ENCODE measurements at places on chromosomes 13 and 19.

DNA sequence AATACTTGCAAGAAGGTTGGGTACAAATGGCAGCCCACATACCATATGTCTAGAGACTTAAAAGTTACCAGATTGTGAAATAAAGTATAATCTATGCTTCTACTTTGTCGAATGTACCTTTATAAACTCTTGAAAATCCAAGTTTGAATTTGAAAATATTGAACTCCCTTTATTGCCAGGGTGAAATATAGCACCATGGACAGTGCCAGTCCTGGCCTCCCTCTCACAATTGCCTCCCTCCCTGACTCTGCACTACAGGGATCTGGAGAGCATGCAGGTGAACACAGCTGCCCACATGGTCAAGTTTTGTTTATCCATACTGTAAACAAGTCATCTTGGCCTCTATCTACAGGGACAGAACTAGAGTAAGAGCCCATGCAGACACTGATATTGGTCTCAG lies 394.1 kb upstream of the SLITRK6 start:
- no peak for DNase-seq

DNA sequence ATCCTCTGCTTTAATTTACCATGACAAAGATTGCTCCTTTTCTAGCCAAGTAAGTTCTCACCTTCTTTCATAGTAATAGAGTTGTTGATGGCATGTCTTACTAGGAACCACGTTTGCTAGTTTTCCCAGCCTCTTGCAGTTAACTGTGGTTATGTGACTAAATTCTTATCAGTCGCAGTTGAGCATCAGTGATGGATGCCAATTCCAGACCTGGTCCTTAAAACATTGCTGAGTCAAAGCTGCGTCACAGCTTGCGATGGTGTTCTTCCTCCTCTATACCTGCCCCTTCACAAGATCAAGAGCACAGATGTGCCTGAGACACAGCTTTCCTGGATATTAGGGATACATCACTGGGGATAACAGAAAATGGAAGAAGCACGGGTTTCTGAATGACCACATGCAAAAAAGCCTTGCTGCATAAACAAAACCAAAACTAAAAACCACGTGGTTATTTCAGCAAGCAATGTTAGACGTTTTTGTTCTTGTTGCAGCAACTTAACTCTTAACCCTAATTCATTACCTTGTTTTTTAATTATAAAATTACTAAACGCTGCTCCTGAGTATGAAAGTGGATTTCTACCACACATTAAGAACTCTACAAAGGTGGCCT lies 97.6 kb upstream of the DACH1 start:
- DNase-seq = no peak

GRCh38 chr19:51365965-51366388 lies at the start of gene ETFB:
Gene ETFB, minus strand, starts transcription at chr19:51366388. Its CDS starts 62 bp downstream, at chr19:51366326.
- DNase-seq = no peak

GRCh38 chr13:45508776-45509175 lies 44.0 kb downstream of the COG3 start:
- DNase-seq = no peak

DNA sequence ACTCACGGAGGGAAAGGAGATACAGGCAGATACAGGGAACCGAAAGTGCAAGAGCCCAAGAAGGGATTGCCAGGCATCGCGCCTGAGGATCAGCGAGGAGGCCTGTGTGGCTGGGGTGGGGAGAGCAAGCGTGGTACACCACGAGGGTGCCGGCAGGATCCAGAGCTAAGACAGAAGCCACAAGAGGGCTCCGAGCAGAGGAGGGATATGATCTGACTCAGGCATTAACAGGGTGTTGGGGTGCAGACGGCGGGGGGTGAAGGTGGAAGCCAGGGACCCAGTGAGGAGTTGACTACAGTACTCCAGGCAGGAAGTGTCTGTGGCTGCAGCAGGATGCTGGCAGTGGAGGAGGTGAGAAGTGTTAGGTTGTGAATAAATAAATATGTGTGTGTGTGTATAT lies 5.4 kb upstream of the PPP1R37 start:
- DNase-seq = peak; percentile 54

- no peak for DNase-seq
Measured at GRCh38 chr19:3138268-3138667, 2.4 kb downstream of the GNA15 start.

- no peak for DNase-seq
Measured at GRCh38 chr13:69948016-69948415, 159.6 kb upstream of the ATXN8OS start.

DNA sequence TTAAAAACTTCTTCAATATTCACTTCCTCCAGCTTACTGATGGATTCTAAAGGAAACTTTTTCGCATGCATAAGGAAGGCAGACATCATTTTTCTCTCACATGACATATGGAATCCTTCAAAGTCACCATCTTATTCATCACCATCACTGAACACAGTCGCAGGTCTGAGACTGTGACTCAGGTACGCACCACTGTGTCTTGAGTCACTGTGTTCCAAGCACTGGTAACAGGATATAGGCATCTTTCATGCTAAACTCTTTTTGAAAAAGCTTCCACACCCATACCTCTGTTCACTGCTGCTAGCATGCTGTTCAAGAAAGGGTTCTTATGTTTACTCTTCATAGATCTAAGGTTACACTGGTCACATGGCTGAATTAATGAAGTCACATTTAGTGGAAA lies 67.0 kb upstream of the SIAH3 start:
- no peak for DNase-seq

DNA sequence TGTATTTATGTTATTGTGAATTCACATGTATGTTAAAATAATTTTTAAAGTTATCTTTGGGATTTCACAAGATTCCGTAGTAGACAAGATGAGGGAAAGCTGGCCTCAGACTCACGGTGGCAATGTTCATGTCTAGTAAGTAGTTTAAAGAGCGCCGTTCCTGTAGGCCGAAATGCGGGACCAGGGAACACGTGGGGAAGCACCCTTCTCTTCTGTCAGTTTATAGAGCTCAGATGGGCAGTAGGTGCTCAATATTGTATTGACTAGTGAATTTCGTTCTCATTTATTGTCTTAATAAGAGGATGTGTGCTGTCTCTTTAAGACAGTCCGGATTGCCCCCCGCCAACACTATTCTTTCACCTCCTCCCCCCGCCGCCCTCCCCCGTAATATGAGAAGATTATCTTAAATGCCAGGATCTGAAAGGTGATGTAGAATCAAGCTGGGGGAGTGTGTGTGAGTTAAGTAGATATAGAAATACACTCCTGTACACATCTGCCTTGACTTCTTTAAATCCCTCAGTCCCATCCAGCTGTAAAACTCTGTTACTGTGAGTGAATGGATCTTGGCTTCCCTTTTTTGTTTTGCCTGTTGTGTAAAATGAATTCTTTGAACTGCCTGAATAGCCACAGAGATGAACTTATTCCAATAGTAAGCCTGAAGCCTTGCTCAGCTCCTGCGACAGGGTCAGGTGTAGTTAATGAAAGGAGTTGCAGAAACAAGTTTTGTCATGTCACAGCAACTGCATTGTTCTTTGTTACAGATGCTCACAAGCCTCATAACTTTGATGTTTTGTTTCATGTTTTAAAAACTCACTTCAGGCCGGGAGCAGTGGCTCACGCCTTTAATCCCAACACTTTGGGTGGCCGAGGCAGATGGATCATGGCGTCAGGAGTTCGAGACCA lies 1.3 kb downstream of the LAMP1 start:
- no peak for DNase-seq

DNA sequence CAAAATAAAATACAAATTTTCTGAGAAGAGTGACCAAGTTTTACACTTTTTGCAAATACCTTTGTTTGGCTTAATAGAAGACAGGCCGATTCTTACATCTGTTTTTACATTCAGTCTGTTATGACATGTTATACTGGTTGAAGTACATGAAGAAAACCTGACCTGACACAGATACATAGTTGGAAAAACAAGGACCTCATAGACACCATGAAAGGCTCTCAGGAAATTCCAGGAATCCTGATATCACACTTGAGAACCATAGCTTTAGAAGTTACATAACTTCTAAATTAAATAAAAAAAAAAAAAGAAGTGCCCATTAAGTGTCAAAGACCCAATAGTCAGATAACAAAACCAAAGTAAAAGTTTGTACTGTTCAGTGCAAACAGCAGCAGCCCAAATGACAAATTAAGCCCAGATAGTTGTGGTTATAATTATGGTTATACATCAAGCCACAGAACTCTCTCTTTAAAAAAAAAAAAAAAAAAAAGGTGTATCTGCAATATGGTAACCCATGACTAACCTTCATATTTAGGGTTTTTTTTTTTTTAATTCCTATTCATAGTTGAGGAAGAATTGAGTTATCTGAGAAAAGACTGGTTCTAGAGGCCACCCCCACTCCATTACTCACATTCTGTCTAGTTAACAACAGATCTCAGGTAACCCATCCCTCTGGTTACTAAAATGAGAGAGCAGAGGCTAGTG lies 19.8 kb downstream of the RBM26 start:
- DNase-seq = no peak

DNA sequence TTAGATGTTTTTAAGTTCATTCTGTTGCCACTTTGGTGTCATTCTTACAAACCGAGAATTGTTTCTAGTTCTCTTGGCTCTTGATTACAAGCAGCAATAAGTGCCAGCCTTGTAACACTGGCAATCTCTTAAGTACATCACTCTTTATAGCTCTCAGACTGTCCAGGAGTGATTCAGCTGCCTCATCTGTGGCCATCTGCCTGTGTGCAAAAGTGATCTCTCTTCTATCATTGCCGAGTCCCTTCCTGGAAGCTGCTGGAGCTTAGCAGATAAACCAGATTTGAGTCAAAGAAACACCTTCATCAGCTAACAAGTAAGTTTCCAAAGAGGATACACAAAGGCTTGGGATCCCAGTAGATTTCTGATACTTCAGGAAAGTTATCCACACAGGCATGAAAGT lies 23.2 kb downstream of the STOML3 start:
- DNase-seq = no peak

GRCh38 chr13:35514801-35515502 lies 38.5 kb upstream of the MAB21L1 start:
- DNase-seq = no peak

DNA sequence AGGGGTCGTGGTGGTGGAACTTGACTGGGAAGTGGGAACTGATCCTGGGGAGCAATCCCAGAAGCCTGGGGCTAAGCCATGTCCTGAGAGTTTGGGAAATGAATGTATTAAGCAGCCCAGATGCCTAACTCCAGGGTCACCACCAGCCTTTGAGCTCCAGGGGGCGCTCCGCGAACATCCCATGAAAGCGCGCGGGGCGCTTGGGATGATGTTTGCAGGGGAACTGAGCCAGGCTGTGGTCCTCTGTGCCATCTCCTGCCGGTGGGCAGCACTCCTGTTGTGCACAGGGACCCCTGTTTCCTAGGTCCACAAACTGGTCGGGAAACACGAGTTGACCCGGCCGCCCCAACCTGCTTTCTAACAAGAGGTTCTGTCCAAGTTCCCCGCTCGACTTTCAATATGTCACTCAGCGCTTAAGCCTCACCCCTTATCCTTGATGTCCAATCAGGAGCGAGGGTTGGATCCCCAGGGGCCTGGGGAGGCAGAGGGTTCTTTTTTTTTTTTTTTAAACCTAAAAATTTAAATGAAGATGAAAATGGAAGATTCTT lies 14.4 kb downstream of the LEUTX start:
- peak; percentile 33 for DNase-seq

GRCh38 chr13:92473765-92474475 lies 752.7 kb upstream of the GPC6 start:
- no peak for DNase-seq

GRCh38 chr13:38970380-38971051 lies 20.1 kb downstream of the STOML3 start:
- DNase-seq = no peak

GRCh38 chr19:3178377-3178972 lies at the start of gene S1PR4:
Gene S1PR4, plus strand, starts transcription at chr19:3178769. Its CDS starts 24 bp downstream, at chr19:3178793.
- peak; percentile 49 for DNase-seq

- DNase-seq = no peak
Measured at GRCh38 chr13:21684576-21684975, 13.7 kb downstream of the FGF9 start.

- DNase-seq = no peak
Measured at GRCh38 chr13:38167164-38167822, 182.4 kb upstream of the UFM1 start.

GRCh38 chr13:21365574-21365973 lies 93.5 kb downstream of the ZDHHC20 start:
- no peak for DNase-seq

GRCh38 chr13:50357586-50358118 lies 342.4 kb downstream of the KCNRG start:
- no peak for DNase-seq

DNA sequence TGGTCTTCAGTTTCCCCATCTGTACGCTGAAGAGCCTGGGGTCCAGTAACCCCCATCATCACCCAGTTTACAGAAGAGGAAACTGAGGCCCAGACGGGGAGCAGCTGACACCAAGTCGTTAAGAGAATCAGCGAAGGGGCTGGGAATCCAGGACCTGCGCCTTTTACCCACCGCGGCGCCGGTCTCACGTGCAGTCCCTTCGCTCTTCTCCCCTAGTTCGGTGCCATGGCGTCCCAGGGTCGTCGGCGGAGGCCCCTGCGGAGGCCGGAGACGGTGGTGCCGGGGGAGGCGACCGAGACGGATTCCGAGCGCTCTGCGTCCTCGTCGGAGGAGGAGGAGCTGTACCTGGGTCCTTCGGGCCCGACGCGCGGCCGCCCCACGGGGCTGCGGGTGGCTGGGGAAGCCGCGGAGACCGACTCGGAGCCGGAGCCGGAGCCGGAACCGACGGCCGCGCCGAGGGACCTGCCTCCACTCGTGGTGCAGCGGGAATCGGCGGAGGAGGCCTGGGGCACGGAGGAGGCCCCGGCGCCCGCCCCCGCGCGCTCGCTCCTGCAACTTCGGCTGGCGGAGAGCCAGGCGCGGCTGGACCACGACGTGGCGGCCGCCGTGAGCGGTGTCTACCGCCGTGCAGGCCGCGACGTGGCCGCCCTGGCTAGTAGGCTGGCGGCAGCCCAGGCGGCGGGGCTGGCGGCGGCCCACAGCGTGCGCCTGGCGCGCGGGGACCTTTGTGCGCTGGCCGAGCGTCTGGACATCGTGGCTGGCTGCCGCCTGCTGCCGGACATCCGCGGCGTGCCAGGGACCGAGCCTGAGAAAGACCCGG lies 698 bp downstream of the BLOC1S3 start:
- peak; percentile 37 for DNase-seq

- no peak for DNase-seq
Measured at GRCh38 chr19:35533822-35534392, 651 bp downstream of the GAPDHS start.

- DNase-seq = peak; percentile 39
Measured at GRCh38 chr19:38394488-38394887, 6.0 kb downstream of the SPRED3 start.

GRCh38 chr19:50639121-50640112 lies at the start of gene SYT3:
Gene SYT3, minus strand, starts transcription at chr19:50639881. Its CDS starts 2,470 bp downstream, at chr19:50637411.
- DNase-seq = no peak

DNA sequence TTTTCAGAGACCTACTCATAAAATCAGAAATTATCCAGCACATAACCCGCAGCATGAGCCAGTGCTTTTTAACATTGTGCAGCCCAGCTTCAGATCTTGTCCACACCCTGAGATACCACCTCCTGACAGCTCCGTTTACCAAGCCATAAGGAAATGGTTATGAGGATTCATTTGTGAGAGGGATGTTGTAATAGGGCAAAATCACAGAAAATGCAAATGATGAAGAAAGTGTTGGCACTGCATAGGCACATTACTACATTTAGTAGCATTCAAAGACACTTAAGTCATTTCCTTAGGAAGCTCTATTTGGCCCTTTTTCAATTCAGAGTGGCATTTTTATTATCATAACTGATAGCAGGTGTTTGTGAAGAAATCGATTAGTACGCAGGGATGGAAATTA lies 277.5 kb downstream of the DNAJC15 start:
- DNase-seq = no peak
